ENCODE measurements at places on chromosomes 3 and 15.

DNA sequence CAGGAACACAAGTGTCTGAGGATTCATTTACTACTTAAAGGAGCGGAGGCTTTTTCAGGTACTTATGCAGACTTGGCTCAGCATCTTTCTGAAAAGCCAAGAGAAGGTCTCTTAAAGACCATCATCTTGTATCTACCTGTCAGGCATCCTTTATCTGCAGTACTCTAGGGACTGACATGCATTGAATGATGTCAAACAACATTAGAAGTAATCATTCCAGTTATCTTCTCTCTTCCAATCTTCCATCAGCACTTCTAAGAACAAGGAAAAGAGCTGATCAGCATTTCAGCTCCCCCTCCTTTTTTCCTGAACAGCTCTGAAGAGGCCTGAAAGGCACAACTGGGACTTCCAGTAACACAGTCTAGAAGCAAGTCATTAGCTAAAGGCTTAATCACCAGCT is 214.8 kb downstream of the KCNH8 start:
- DNase-seq: no peak

DNA sequence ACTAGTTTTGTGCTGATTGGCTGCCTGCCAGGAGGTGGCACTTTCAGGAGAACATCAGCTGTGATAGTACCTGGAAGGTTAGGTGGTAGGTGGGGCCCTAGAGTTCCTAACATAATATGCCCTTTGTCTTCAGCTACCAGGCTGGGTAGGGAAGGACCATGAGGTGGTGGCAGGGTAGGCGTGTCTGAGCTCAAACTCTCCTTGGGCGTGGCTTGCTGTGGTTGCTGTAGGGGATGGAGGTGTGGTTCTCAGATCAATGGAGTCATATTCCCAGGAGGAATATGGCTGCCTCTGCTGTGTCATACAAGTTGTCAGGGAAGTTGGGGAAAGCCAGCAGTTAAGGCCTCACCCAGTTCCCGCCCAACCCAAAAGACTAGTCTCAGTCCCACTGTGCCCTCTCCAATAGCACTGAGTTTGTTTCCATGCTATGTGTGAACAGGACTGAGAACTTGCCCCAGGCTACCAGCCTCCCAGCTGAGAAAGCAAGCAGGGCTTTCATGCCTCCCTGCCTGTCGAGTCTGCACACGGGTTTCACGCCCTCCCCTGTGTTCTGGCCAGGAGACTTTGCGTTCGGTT is 107.7 kb downstream of the CHCHD4 start:
- no peak for DNase-seq

GRCh38 chr3:142104763-142105162 is 44.6 kb downstream of the TFDP2 start:
- DNase-seq: no peak

DNA sequence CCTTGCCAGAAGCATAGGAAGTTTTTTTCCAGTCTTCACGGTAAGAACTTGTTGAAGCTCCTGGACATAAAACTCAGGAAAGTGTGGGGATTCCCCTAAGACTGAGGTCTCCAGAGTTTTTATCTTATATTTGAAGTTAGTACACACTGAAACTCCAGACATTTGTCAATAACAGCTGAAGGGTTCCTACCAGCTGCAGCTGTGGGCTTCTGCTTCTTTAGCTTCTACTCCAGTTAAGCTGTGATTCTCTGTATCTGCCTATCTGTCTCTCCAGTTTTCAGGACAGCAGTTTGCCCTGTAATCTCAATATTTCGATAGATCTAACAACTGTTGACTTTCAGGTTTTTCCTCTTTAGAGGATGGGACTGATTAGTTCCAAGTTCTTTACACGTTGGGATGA is 966.0 kb upstream of the SEMA6D start:
- DNase-seq: no peak

GRCh38 chr3:134607054-134608022 is 43.5 kb downstream of the KY start:
- no peak for DNase-seq

DNA sequence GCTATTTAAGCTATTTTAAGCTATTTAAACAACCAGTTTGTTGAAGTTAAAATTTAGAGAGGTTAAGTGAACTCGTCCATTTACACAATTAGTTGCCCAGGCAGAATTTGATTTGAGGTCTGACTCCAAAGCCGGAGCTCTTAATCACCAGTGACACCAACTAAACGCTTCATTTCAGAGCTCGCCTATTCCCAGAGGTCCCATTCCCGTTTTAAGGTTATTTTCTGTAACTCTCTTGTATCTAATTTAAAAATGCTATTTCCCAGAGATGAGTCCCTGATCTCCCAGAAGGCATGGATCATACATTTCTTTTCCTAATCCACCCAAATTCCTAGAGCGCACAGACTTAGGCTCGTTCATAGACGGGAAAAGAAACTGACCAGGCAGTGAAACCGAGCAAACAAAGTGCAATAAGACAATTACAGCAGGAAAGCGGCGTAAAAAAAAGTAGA is 904 bp upstream of the MCTP2 start:
- no peak for DNase-seq

- no peak for DNase-seq
These were observed 769 bp upstream of the CSPG4 start for GRCh38 chr15:75713338-75713895.

DNA sequence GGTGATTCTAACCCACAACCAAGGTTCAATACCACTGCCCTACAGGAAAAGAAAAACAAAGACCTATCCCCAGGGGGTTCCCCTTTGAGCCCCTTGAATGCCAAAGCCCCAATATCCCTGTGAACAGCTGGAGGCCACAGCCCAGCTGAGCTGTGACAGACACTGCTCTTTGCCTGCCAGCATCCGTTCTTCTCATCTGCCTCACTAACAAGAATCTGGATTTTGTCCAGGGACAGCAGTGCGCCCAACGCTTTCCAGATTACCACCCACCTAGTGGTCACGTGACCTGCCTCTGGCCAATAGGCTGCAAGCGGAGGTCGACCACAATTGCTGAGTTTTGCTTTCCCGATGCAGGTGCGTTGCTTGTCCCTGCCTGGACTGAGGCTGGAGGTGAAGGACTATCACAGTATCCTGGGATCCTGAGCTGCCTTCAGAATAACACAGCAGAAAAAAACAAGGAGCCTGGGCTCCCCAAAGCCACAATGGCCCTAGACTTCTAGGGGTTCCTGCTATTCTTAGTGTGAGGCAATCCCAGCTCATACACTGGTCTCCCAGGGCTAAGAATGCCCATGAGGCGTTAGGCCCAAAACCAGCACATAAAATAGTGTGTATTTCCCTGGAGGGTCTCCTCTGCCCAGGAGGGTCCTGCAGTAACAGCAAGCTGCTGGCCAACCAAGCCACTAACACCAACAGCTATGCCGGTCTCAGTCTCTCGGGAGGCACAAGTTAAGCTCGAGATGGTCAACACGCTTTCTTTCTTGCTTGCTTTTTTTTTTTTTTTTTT is 13.8 kb downstream of the BDH1 start:
- DNase-seq: no peak

DNA sequence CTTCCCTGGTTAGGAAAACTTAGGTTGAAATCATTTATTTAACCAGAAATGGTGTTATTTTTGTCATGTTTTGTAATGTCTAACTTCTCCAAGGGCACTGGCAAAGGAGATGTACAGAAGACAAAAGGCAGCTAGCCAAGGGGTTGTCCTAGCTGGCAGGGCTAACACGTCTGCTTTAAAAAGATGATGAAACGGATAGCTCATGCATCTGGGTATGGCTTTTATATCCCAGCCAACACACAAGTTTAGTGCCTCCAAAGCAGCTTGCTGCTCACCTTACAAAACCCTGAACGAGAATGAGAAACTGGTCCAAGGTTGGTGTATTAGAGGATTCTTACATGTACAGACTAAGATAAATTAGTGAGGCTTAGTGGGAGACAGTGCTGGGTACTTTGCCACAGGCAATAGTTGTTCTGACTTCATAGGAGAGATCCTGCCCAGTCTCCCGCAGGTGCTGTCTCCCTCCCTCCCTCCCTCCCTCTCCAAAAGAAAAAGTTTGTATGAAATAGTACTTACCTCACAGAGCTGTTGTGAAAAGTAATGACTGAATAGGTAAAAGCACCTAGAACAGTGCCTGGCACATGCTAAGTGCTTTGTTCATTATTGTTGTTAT is 47.8 kb downstream of the KCNMB2 start:
- no peak for DNase-seq

DNA sequence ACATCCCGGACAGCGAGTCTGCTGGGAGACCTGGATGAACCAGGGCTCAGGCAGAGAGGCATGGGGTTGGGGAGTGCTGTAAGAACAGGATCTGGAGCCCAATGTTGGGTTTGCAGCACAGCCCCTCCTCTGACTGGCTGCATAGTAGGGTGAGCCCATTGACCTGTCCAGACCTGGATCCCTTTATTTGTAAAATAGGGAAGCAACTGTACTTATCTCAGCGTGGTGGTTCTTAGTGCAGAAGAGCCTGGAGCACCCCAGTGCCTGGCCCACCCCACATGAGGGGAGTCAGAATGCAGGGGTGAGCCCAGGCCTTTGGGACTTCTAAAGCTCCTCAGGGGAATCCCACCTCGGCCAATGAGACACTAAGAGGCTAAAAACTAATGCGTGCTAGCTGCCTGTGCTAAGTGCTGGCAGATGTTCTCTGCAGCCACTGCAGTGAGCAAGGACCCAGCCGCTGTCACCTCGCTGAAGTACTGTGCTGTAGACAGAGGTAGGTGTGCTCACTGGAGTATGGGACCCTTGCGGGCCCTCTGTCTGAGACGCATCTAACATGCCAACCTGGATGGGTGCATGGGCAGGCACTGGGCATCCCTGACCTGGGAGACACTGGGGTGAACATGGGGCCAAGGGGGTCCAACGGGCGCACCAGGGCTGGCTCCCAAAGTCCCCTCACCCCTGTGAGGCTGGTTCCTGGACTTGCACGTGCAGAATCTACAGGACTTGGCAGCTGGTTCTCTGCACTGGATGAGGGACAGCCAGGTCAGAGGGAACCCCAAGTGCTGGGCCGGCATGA is 95.6 kb downstream of the ATP10A start:
- no peak for DNase-seq

- DNase-seq: no peak
These were observed 36.3 kb downstream of the RHCG start for GRCh38 chr15:89460048-89460447.

DNA sequence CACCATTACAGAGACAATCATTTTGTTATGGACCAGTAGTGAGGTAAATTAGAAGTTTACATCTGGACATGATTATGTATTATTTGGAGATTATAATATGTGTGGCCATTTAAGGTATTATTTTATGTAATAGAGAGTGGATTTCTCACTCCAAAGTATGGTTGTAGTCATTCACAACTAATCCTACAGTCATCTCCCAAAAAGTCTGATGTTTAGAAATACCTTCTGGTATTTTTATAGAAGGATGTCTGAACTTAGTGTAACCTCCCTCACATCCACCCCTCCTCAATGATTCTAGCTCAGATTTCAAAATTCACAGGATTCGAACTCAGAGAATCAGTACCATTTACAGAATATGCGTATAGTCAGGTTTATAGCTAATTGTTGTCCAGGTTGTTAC is 346.6 kb upstream of the MEIS2 start:
- no peak for DNase-seq

DNA sequence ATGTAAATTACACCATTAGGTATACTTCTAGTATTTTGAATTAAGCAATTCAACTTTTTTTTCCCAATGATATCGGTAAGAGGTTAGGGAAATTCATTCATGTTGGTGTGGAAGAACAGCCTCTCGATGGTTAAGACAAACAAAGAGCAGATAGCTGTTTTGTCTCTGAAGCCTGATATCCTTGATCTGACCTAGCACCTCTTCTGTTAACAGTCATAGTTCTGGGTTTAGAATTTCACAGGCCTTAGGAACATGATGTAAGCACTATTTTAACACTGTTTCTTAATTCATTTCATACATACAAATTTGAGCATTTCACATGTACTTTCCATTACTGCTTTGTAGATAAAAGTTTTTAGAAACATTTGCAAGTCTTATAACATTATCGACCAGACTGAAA is 367.5 kb upstream of the ZNF385D start:
- DNase-seq: no peak

GRCh38 chr15:45351227-45351626 is 27.1 kb downstream of the GATM start:
- DNase-seq: no peak

DNA sequence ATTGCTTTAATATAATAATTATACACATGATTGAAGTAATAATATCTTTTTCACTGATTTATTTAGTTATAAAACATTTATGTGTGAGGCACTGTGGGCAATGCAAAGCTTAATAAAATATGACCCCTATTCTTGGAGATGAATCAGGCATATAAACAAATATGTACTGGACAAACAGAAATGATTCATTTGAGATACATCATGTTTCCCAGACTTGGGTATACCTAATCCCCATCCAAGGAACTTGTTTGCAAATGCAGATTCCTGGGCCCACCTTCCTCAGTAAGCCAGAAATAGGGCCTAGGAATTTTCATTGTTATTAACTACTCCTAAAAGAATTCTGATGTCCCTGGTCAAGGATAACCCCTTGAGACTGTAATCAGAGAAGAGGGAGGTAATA is 184.2 kb downstream of the CHL1 start:
- no peak for DNase-seq

DNA sequence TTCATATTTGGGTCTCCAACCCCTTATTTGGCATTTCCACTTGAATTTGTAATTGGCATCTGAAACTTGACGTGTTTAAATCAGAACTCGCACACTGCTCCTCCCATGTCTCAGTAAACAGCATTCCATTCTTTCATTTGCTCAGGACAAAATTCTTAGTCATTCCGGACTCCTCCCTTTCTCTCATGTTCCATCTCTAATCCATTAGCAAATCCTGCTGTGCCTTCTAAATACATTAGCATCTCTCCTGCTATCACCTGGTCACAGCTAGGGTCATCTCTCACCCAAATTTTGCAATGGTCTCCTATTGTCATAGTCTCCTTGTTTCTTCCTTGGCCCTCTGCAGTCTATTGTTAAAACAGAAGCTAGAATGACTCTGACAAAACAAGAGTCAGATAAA is 119.9 kb upstream of the CADPS start:
- no peak for DNase-seq

DNA sequence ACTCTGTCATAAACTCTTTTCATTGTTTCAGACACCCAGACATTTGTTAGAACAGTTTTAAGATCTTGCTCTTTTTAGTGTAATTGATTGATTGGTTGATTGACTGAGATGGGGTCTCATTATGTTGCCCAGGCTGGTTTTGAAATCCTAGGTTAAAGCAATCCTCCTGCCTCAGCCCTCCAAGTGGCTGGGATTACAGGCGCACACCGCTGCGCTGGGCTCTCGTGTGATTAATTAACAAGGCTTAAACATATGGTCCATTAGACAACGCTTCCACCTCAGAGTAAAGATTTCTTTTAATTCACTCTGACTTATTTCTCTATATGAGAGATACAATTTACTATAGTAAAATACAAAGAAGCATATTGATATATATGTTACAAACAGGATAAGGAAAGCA is 114.0 kb upstream of the C2CD4B start:
- DNase-seq: no peak

DNA sequence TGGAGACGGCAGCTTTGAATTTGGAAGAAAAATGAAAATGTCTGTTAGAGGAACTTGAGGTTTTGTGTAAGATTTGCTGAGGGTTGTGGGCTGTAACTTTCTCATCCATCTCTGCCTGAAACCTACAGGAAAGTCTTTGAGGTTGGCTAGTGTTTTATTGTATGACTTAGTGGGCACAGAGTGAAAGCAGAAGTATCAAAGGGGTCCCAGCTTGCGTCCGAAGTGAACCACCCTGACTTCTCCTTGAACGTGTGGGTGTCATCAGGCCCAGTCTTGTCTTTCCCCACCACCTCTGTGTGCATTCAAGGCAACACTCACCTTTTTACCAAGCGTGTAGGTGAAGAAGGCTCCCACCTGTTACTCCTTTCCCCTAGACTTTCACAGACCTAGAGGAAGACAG is 682.1 kb upstream of the CFAP20DC start:
- no peak for DNase-seq

GRCh38 chr15:23642413-23643044 is 5.1 kb downstream of the MAGEL2 start:
- no peak for DNase-seq

All from activated T-helper 9 cell treated with anti-CD3 and anti-CD28 coated beads, Interleukin-2, amount 50 U/mL, for 16 hours (primary cell).